ENCODE measurements at places on chromosomes 7 and 10.

DNA sequence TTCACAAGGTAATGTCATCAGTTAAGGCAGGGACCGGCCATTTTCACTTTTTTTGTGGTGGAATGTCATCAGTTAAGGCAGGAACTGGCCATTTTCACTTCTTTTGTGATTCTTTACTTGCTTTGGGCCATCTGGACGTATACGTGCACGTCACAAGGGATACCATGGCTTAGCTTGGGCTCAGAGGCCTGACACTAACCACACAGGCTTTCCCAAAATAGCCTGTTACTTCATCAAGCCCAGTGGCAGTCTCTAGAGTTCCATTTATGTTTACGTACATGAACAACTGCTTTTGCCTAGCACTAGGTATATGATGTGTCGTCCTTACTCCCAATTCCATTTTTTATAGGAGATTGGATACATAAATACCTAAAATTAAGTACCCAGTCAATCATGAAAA, 237.9 kb downstream of the C7orf25 start:
- DNase-seq, result no peak

- no peak for DNase-seq
Measured at GRCh38 chr10:75658915-75659314, 227.5 kb downstream of the LRMDA start.

DNA sequence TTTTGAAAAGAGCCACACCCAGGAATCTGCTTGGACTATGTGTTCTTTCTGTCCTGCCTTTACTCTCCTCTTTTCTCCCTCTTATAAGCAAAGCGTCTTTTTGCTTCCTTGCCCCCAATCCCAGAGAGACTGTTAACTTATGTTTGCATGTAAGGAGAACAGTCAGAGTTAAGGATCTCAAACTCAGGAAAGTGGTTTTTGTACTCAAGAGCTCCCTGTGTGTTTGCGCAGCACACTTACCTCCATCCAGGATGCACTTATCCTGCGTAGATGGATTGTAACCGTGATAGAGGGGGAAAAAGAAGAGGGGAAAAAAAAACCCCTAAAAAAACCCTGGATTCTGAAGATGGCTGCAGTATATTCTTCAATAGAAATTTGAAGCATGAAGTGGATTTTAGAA, 228.9 kb downstream of the AUTS2 start:
- no peak for DNase-seq

- DNase-seq, result no peak
Measured at GRCh38 chr7:137925091-137925490, 76.8 kb downstream of the CREB3L2 start.

- peak; percentile 82 for DNase-seq
Measured at GRCh38 chr10:102660888-102661657, 16.8 kb downstream of the TRIM8 start.

- DNase-seq, result no peak
Measured at GRCh38 chr10:69888882-69889584, 87.3 kb downstream of the COL13A1 start.

- DNase-seq, result no peak
Measured at GRCh38 chr10:30579574-30579973, 50.0 kb downstream of the LYZL2 start.

- DNase-seq, result no peak
Measured at GRCh38 chr7:69700331-69700730, 102.1 kb downstream of the AUTS2 start.

GRCh38 chr10:127577376-127578258, 28.5 kb downstream of the NPS start:
- DNase-seq, result no peak

GRCh38 chr10:79904671-79905321, 44.1 kb downstream of the SFTPD start:
- DNase-seq, result peak; percentile 77

- DNase-seq, result no peak
Measured at GRCh38 chr7:28812616-28813015, 145.5 kb downstream of the TRIL start.

- DNase-seq, result no peak
Measured at GRCh38 chr10:5964736-5965135, 12.6 kb downstream of the IL15RA start.

- DNase-seq, result no peak
Measured at GRCh38 chr10:29761916-29762315, 127.1 kb upstream of the SVIL start.

DNA sequence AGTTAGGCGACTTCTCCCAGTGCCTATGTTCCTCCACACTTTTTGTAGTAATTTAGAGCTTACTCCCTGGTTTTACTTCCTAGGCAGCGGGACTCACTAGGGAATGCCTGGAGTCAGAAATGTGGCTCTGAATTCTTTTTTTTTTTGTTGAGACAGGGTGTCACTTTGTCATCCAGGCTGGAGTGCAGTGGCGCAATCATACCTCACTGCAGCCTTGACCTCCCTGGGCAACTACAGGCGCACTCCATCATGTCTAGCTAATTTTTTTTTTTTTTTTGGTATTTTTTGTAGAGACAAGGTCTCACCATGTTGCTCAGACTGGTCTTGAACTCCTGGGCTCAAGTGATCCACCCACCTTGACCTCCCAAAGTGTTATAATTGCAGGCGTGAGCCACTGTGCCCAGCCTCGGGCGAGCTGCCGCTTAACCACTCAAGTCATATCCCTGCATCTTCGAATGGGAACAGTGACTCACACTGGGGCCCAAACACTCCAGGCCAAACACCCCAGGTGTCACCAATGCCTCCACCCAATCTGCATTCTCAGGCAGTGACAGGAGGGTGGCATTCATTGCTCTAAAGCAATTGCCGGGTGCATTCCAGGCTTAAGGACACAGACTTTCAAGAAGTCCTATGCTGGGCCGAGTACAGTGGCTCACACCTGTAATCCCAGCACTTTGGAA, 19.6 kb downstream of the RGS10 start:
- DNase-seq, result peak; percentile 38

- peak; percentile 65 for DNase-seq
Measured at GRCh38 chr10:104254493-104255310, at the start of gene GSTO1. Gene GSTO1 (plus strand): TSS chr10:104254892. CDS start chr10:104254929, 37 bp downstream.

DNA sequence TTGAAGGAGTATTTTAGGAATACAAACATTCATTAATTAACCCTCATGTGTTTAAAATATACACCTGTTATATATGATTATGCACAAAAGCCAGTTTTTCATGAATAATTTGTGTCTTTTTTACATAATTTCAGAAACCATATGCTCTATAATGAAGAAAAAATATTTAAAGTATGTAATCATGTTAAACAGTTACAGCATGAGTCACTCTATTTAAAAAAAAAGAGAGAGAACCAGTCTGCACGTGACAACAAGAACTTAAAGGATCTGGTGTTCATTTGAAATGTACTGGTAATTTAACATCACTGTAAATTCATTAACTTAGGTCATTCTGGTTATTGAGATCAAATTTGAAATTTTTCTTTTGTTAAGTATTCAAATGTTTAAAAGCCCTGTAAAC, 228.5 kb downstream of the CACNB2 start:
- DNase-seq, result no peak

DNA sequence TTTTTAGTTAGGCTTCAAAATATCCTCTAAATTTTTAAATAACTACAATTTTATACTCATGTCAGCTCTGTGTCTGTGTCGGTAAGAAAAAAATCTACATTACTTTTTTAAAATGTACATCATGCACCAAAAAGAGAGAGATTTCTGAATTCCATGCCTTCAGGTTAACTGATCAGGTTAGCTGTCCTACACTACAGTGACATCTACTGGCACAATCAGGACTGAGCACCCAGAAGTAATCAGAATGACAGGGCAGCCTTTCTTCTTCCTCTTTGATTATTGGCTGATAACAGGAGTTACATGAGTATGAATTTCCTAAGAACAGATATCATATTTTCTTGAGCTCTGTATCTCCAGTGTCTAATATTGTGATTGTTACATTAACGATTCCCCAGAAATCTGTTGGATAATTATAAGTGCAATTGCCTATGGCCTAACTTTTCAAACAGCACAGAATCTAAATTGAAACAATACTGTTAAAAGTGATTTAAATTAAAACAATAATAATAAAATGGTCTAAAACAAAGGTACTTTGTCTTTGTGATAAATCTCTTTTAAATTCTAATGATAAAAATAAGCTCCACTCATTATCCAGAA, 41.8 kb upstream of the HYCC1 start:
- DNase-seq, result peak; percentile 68

DNA sequence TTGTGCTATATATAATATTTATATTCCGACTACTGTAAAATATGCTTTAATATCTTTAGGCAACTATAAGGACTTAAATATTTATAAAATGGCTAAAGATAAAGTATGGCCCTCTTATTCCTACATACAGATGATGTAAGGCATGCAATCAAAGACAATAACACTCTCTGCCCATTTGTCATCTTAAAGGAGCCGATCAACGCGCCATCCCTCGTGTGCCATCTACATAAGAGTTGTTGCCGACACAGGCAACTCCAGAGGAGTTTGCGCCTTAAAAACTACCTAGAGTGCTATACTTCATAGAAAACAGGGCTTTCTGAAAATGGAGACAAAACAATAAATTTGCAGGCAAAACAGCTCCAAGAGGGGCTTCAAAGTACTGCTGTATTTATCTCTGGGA, 709.0 kb downstream of the KCNMA1 start:
- no peak for DNase-seq

DNA sequence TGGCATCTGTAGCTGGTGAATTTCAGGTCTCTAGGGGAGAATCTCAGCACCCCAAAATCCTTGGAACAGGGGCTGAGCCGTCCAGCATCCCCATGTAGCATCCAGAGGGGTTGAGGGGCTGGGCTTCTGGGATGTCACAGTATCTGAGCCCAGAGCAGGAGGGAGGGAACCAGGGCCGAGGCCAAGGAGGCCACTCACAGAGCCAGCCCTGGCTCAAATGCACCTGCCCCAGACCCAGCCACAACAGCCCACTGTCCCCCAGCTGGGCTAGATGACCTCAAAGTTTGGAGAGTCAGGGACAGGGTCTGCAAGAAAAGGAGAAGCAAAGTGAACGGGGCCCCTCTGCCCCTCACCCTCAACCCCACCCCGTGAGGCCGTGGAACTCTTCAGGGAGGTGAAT, 22.3 kb downstream of the VSIR start:
- no peak for DNase-seq

GRCh38 chr10:129631006-129631405, 164.0 kb downstream of the MGMT start:
- DNase-seq, result no peak

DNA sequence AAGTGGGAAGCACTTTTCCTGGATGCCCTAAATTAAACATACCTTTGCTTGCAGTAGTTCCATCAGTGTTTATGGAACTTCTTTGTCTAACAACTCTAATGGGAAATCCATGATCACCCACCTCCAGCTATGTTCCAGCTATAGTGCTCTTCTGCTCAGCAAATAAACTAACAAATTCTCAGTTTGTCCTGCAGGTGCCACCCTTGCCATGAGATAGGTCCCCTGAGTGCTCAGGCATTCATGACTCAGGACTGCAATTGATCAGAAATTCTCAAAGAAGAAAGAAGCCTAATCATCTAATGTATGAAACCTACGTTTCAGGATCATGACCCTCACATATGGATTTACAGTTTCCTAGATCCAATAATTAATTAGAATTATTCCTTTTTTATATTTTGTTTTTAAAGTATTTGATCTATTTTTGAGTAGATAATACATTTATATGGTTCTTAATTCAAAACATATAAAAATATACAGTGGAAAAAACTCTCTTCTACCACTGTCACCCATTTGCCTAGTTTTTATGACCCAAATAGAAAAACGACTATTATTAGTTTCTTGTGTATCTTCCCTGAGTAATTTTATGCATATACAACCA, 48.7 kb upstream of the DYNC1I1 start:
- peak; percentile 17 for DNase-seq

DNA sequence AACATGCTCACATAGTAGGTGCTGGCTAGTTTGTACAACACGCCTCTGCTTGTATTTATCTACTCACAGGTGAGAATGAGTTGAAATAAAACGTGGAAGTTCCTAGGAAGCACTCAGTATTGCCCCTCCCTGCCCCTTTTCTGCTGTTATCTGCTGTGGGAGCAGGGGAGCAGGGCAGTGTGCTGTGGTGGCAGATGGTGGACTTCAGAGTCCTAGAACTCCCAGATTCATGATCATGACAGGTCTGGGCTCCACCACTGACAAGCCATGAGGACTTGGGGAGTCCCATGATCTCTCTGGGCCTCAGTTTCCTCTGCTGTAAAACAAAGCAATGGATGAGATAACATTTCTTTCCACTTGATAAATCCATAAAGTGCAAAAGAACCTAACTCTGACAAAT, 11.6 kb upstream of the PRKCQ start:
- DNase-seq, result no peak

- DNase-seq, result no peak
Measured at GRCh38 chr7:42734568-42734967, 177.3 kb downstream of the C7orf25 start.

DNA sequence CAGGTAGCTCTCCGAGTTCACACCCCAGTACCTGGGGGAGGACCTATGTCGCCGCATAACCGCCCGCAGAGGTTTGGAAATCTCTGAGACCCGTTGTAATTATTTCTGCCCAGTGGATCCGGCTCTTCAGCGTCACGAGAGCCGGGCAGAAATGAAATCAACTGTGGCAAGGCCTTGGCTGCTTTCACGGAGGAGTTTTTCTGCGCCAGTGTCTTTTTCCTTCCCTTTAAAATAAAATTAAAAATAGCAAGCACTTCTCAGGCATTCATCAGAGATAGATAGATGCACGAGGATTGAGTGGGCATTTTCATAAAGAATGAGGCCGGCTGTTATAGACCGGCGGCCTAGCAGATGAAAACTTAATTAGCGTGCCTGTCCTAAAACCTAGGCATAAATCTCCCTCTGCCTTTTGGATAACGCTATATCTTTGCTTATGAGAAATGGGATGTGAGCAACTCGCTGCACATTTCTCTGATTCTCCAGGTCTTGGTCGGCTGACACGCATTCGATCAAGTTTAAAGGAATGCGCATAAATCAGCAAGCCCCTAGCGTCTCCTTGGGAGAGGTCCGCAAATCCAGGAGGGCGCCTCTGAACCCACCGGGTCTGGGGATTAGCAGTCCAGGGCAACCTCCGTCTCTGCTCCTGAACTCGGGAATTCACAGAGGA, 6.4 kb downstream of the HOXA13 start:
- no peak for DNase-seq

DNA sequence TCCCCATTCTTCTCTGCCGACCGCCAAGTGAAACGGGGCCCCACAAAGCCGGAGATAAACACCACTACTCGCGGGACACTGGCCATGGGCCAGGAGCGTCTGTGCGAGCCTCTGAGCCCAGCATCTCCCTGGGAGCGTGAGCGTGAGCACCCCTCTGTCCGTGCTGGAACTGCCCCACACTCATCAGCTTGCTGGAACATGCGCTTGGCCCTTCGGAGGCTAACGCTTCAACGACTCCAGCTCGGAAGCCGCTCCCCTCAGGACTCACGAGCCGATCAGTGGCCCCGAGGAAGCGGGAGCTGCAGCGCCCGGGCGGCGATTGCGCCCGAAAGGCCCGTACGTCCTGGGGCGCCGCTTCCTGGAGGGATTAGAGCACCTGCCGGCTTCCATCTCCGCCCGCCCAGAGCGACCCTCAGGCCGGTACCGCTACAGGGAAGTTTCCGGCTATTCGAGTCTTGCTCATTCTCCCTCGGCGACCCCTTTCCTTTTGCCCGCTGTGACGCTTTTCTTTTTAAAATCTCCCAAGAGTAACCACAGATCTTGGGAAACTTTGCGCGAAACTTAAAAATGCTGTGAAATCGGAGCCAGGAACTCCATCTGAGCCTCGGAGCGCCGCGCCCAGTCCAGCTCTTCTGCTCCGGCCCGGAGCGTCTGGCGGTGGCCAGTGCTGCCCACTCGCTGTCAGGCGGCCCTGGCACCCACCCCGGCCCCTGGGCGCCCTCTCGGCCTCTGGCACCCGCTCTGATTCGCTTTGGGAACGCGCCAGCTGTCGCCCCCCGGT, 1.0 kb downstream of the TLL2 start:
- peak; percentile 13 for DNase-seq

- DNase-seq, result no peak
Measured at GRCh38 chr10:129222436-129222835, 244.6 kb upstream of the MGMT start.

- no peak for DNase-seq
Measured at GRCh38 chr7:76000566-76000965, 6.2 kb upstream of the TMEM120A start.
